Ascending aorta (tissue), 2 donors: ENCODE measurements at places on chromosomes 11 and 22. TPM values are rescaled to one million over a fixed set of nuclear protein-coding genes. Genes with fewer than 3 reads are reported as not detected.

Gene MFRP
- total RNA-seq: not detected

Gene CASTOR1
- total RNA-seq: 55.9 TPM

Gene PDGFD
- 50.6 TPM for total RNA-seq

Gene ZW10
- total RNA-seq: 12.3 TPM

Gene DEUP1
- total RNA-seq: not detected

Gene ZNF215
- not detected for total RNA-seq

Gene HTR3B
- total RNA-seq: not detected

Gene OR51F1
- total RNA-seq: not detected

Gene TRMT2A
- 161 TPM for total RNA-seq

Gene F2
- 2.6 TPM for total RNA-seq

Gene PLAAT2
- total RNA-seq: not detected

Gene PLEKHA7
- 9.5 TPM for total RNA-seq
